Activated CD4-positive, alpha-beta T cell treated with anti-CD3 and anti-CD28 coated beads for 36 hours (primary cell): ENCODE measurements at places on chromosomes 11 and 22.

- no peak overlapping the region for H3K4me3 ChIP-seq
- no peaks in the 10 kb centered on the region for H3K27me3 ChIP-seq
- no peak overlapping the region for H3K27ac ChIP-seq
- peaks cover 44% of the 10 kb centered on the region for H3K36me3 ChIP-seq
- peaks cover 2% of the 10 kb centered on the region for H3K4me1 ChIP-seq
Measured at GRCh38 chr11:34149786-34150185, 44.4 kb downstream of the NAT10 start.

GRCh38 chr22:22789922-22790845 is 97.4 kb upstream of the IGLL5 start:
- peaks cover 45% of the 10 kb centered on the region for H3K4me1 ChIP-seq
- H3K4me3 ChIP-seq = no peak overlapping the region
- H3K27me3 ChIP-seq = no peaks in the 10 kb centered on the region
- H3K36me3 ChIP-seq = no peaks in the 10 kb centered on the region

GRCh38 chr11:36155770-36156160 is 133.5 kb downstream of the COMMD9 start:
- DNase-seq = no peak
- no peaks in the 10 kb centered on the region for H3K36me3 ChIP-seq
- no peak overlapping the region for H3K4me3 ChIP-seq
- peaks cover 14% of the 10 kb centered on the region for H3K27me3 ChIP-seq
- H3K27ac ChIP-seq = no peak overlapping the region

GRCh38 chr11:109059402-109059801 is 362.6 kb upstream of the C11orf87 start:
- DNase-seq = no peak
- peaks cover 2% of the 10 kb centered on the region for H3K4me1 ChIP-seq
- H3K36me3 ChIP-seq = no peaks in the 10 kb centered on the region

DNA sequence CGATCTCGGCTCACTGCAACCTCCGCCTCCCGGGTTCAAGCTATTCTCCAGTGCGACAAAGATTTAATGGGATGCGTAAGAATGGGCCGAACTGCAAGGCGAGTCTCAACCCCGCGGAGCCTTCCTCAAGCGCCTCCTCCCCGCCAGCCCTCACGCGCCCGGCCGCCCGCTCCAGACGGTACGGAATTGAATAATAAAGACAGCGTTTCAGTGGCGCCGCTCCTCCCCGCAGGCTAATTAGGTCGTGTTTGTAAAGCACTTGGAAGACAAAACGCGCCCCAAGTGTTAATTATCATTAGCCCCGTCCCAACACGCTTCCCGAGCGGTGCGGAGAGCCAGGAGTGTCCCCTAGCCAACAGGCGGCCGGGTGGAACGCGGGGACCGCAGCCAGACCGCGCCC is 192.0 kb downstream of the BUD13 start:
- no peak for DNase-seq
- no peaks in the 10 kb centered on the region for H3K4me1 ChIP-seq
- no peak overlapping the region for H3K4me3 ChIP-seq
- H3K27me3 ChIP-seq = peaks cover 54% of the 10 kb centered on the region
- no peaks in the 10 kb centered on the region for H3K36me3 ChIP-seq
- H3K27ac ChIP-seq = no peak overlapping the region

GRCh38 chr11:827146-827896 is 398 bp upstream of the CRACR2B start:
- H3K4me1 ChIP-seq = peaks cover 30% of the 10 kb centered on the region
- peaks cover 10% of the 10 kb centered on the region for H3K36me3 ChIP-seq
- peak overlapping the region; percentile 21 for H3K4me3 ChIP-seq
- H3K27me3 ChIP-seq = peaks cover 34% of the 10 kb centered on the region
- no peak for DNase-seq

GRCh38 chr11:100759106-100759505 is 72.0 kb downstream of the ARHGAP42 start:
- DNase-seq = no peak
- no peaks in the 10 kb centered on the region for H3K36me3 ChIP-seq
- no peak overlapping the region for H3K4me3 ChIP-seq
- H3K4me1 ChIP-seq = no peaks in the 10 kb centered on the region
- H3K27me3 ChIP-seq = no peaks in the 10 kb centered on the region

- H3K27me3 ChIP-seq = peaks cover 21% of the 10 kb centered on the region
- H3K27ac ChIP-seq = no peak overlapping the region
- H3K4me3 ChIP-seq = no peak overlapping the region
- DNase-seq = no peak
- no peaks in the 10 kb centered on the region for H3K36me3 ChIP-seq
Measured at GRCh38 chr11:114304065-114304464, 7.9 kb downstream of the NNMT start.

DNA sequence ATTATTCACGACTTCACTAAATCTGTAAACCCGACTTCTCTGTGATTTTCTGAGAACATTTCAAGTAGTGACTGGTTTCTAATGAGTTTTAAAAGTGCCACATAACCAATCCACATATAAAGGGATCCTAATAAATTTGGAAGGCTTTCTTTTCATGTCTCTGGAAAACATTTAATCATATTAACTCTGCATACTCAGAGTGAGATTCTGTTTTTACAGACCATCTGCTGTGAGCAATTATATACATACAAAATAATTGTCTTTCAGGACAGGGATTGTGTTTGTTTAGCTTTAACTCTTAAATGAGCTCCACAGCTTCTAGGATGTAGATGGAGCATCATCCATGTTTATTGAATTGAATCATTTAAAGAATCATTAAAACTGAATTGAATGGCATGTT is 65.1 kb downstream of the PRMT3 start:
- peaks cover 29% of the 10 kb centered on the region for H3K36me3 ChIP-seq
- H3K4me1 ChIP-seq = no peaks in the 10 kb centered on the region
- H3K4me3 ChIP-seq = no peak overlapping the region
- H3K27me3 ChIP-seq = no peaks in the 10 kb centered on the region
- DNase-seq = no peak
- H3K27ac ChIP-seq = no peak overlapping the region

- no peak overlapping the region for H3K4me3 ChIP-seq
- peaks cover 95% of the 10 kb centered on the region for H3K4me1 ChIP-seq
- DNase-seq = no peak
- peak overlapping the region; percentile 35 for H3K27ac ChIP-seq
Measured at GRCh38 chr11:86052693-86053641, 15.9 kb downstream of the PICALM start.

DNA sequence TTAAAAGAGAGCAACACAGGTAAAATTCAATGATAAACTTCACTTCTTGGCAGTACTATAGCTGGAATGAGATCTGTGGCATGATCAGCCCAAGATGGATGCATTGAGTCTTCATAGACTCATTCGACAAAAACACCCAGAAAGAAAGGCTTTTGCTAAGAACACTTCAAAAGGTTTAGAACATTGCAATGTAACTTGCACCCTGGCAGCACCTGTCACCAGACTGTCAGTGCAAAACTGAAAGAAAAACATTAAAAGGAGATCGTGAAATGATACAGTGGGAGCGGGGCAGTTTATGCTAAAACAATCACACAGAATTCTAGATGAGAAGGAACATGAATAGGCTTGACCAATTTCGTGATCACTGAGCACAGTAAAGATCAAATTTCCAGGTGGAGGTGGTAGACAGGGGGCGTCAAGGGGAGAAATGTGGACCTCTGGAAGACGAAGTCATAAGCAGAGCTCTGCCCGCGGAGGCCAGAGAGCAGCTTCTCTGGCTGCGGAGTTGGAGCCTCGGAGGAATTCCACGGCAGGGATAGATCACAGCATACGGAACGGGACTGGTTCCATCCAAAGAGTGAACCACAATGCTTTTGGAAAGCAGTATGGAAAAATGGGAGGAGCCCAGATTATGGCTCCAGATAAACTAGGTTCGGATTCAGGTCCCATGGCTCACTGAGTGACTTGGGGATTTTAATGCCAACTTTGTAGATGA is 11.9 kb downstream of the VSIG10L2 start:
- no peak overlapping the region for H3K4me3 ChIP-seq
- no peaks in the 10 kb centered on the region for H3K27me3 ChIP-seq
- no peak overlapping the region for H3K27ac ChIP-seq
- H3K4me1 ChIP-seq = peaks cover 8% of the 10 kb centered on the region
- peaks cover 1% of the 10 kb centered on the region for H3K36me3 ChIP-seq

DNA sequence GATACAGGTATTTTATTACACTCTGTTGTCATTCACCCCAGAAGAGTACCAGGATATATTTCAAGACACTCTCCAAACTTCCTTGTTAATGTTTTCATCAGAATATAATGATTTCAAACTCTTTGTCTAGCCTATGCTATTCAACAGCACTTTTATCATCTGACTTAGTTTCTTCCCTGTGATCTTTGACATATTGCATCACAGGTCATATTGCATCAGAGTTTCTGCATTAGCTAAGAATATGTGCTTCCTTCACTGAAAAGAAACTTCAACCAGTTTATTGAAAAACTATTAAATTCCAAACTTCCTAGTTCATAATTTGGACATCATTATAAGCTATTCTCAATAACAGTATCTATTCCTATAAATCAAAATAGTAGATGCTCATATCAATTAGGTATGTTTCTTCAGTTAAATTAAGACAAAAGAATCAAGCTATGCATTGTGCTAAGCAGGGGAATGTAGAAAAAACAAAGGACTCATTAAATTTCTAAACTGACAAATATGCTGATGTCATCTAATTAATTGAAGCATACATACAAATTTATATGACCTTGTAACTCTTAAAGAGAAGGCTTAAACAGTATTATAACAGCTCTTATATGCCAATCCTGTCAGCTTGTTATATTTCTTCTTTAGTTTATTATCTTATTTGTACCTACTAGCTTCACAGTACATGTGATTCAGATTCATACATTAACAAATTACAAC is 361.8 kb upstream of the LUZP2 start:
- no peaks in the 10 kb centered on the region for H3K4me1 ChIP-seq
- H3K27me3 ChIP-seq = no peaks in the 10 kb centered on the region
- H3K4me3 ChIP-seq = no peak overlapping the region

- peaks cover 70% of the 10 kb centered on the region for H3K4me1 ChIP-seq
- H3K4me3 ChIP-seq = peak overlapping the region; percentile 33
- H3K27ac ChIP-seq = peak overlapping the region; percentile 51
Measured at GRCh38 chr11:75325713-75326438, 25.6 kb downstream of the ARRB1 start.

DNA sequence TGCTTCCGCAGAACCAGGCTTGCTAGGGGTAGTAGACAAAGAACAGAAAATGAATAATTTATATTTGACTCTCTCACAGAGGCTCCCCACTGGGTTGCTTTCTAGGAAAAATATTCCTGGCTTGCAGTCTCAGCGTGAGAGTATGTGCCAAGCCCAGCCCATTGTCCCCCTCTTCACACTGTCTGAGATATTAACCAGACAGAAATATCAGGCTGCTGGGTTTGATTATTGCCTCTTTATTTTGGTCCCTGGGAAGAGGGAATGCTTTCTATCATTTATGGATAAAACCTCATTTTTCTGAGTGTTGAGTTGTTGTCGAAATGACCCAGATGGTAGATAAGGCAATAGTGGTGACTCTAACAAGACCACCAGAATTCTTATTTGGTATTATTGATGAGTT is 367.9 kb downstream of the METTL15 start:
- no peak overlapping the region for H3K4me3 ChIP-seq
- DNase-seq = no peak
- no peak overlapping the region for H3K27ac ChIP-seq
- no peaks in the 10 kb centered on the region for H3K27me3 ChIP-seq

DNA sequence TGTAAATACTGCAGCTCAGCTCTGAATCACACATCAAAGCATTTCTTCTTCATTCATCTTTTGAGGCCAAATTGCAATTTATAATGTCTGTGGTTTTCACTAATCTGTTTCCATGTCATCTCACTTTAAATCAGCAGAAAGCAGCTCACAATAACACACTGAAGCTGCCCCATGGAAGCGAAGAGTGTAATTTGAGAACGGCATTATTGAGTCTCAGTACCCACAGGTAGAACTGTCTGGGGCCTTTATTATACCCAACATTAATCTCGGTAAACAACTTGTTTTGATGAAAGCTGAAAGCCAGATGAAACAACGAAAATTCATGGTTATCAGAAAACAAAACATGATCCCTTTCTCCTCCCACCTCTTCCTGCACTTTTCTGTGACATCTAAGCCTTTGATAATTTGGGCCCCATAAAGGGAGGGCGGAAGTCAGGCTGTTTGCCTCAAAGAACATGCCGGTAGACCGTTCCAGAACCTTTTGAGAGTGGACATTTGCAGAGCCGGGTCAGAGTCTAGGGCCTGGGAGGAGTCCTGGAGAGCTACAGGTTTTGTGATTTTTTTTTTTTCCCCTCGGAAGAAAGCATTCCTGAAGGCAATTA is 68.2 kb upstream of the SESN3 start:
- no peak overlapping the region for H3K4me3 ChIP-seq
- no peaks in the 10 kb centered on the region for H3K36me3 ChIP-seq
- peak overlapping the region; percentile 41 for H3K27ac ChIP-seq
- H3K4me1 ChIP-seq = peaks cover 26% of the 10 kb centered on the region
- DNase-seq = peak; percentile 10

- no peaks in the 10 kb centered on the region for H3K27me3 ChIP-seq
- no peak for DNase-seq
- peaks cover 3% of the 10 kb centered on the region for H3K4me1 ChIP-seq
Measured at GRCh38 chr11:125088576-125089455, 22.6 kb downstream of the TMEM218 start.

GRCh38 chr11:47577460-47578041 is 1.2 kb downstream of the KBTBD4 start:
- H3K27ac ChIP-seq = peak overlapping the region; percentile 93
- peaks cover 41% of the 10 kb centered on the region for H3K4me1 ChIP-seq
- no peak for DNase-seq
- H3K27me3 ChIP-seq = no peaks in the 10 kb centered on the region
- H3K4me3 ChIP-seq = peak overlapping the region; percentile 87
- H3K36me3 ChIP-seq = peaks cover 48% of the 10 kb centered on the region

- no peak overlapping the region for H3K4me3 ChIP-seq
- peak overlapping the region; percentile 22 for H3K27ac ChIP-seq
- H3K27me3 ChIP-seq = no peaks in the 10 kb centered on the region
- DNase-seq = peak; percentile 31
- H3K36me3 ChIP-seq = peaks cover 55% of the 10 kb centered on the region
Measured at GRCh38 chr11:119025099-119025473, 5.6 kb downstream of the SLC37A4 start.

DNA sequence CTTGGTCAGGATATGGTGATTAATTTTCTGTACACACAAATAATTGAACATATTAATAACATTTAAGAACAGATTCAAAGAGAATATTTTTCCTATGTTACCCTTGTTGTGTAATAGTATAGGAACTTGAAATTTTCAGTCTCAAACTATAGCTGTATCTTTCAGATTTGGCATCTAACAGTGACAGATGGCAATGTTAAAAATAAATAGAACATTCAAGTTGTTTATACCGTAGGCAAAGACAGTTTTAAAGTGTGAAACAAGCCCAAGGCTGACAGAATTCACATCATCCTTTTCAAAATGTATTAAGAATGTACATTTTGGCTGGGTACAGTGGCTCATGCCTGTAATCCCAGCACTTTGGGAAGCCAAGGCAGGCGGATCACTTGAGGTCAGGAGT is 92.6 kb upstream of the TP53AIP1 start:
- no peak overlapping the region for H3K4me3 ChIP-seq
- no peak overlapping the region for H3K27ac ChIP-seq
- DNase-seq = no peak

GRCh38 chr22:23306438-23306921 is 126.2 kb downstream of the BCR start:
- DNase-seq = no peak
- no peak overlapping the region for H3K27ac ChIP-seq
- no peaks in the 10 kb centered on the region for H3K4me1 ChIP-seq
- H3K27me3 ChIP-seq = no peaks in the 10 kb centered on the region

GRCh38 chr22:43931771-43932170 is 8.2 kb downstream of the PNPLA3 start:
- no peak for DNase-seq
- H3K4me1 ChIP-seq = no peaks in the 10 kb centered on the region
- peaks cover 5% of the 10 kb centered on the region for H3K27me3 ChIP-seq
- H3K4me3 ChIP-seq = no peak overlapping the region
- H3K36me3 ChIP-seq = no peaks in the 10 kb centered on the region
